ENCODE measurements at places on chromosomes 3 and 15. TPM values are rescaled to one million over a fixed set of nuclear protein-coding genes. Genes with fewer than 3 reads are reported as not detected.

The ZNF619 gene
- total RNA-seq: 6.0 TPM

The SCG5 gene
- total RNA-seq: 0.81 TPM

The STAB1 gene
- 12.0 TPM for total RNA-seq

The MINAR1 gene
- total RNA-seq: 0.25 TPM

The CSK gene
- 47.3 TPM for total RNA-seq

The SKOR1 gene
- total RNA-seq: not detected

The CPLX3 gene
- total RNA-seq: 0.23 TPM

The CDHR4 gene
- total RNA-seq: 0.84 TPM

The TUBGCP5 gene
- 21.8 TPM for total RNA-seq

The DUOXA2 gene
- total RNA-seq: not detected

The PAK6 gene
- 83.9 TPM for total RNA-seq

The LOXL1 gene
- total RNA-seq: 8.2 TPM

The GPR15 gene
- total RNA-seq: not detected

The DUOXA1 gene
- 112 TPM for total RNA-seq

The MCF2L2 gene
- 1.3 TPM for total RNA-seq

The TNFSF10 gene
- total RNA-seq: 57.5 TPM

The POPDC2 gene
- total RNA-seq: 0.97 TPM

The NANOGP8 gene
- total RNA-seq: not detected

The EPHA3 gene
- total RNA-seq: 0.30 TPM

The CP gene
- 35.8 TPM for total RNA-seq

The SLC9C1 gene
- not detected for total RNA-seq

The TNFAIP8L3 gene
- 24.0 TPM for total RNA-seq

The FHIT gene
- total RNA-seq: 5.0 TPM

The GLDN gene
- total RNA-seq: 4.8 TPM

The NISCH gene
- total RNA-seq: 69.9 TPM

The COL6A5 gene
- total RNA-seq: not detected

The BSN gene
- 0.36 TPM for total RNA-seq

The EMC7 gene
- 51.3 TPM for total RNA-seq

The AQP9 gene
- total RNA-seq: 31.4 TPM

The DUOX2 gene
- 3.7 TPM for total RNA-seq

The SH2D7 gene
- not detected for total RNA-seq

The BCHE gene
- total RNA-seq: 6.8 TPM

The DNAH12 gene
- 0.03 TPM for total RNA-seq

The CYP1A2 gene
- not detected for total RNA-seq

The LDHAL6B gene
- total RNA-seq: not detected

The CYP11A1 gene
- total RNA-seq: 0.75 TPM

The TNNC1 gene
- total RNA-seq: 15.1 TPM

The ATR gene
- 12.9 TPM for total RNA-seq

The TNK2 gene
- 105 TPM for total RNA-seq

The C3orf85 gene
- total RNA-seq: not detected

The P2RY1 gene
- total RNA-seq: 18.6 TPM

The MAGEL2 gene
- not detected for total RNA-seq
